Ecto neural progenitor cell (in vitro differentiated cells): ENCODE measurements at places on chromosomes 2 and 18.

DNA sequence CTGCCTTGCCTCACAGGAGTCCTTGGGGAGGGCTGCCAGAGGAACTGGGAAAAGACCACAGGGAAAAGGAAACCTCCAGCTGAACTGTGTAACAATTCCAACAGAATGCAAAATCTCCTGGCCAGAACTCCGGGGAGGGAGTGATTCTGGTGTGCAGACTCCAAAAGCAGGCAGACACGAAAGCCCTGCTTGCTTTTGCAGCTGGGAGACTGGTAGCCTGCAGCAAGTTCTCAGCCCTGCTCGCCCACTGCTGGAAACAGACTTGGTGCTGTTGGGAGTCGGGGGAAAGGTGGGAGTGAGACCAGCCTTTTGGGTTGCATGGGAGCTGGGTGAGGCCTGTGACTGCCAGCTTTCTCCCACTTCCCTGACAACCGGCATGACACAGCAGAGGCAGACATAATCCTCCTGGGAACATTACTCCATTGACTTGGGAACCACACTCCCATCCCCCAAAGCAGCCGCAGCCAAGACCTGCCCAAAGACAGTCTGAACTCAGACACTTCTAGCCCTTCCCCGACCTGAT lies 26.0 kb upstream of the NMI start:
- DNase-seq: peak; percentile 64

DNA sequence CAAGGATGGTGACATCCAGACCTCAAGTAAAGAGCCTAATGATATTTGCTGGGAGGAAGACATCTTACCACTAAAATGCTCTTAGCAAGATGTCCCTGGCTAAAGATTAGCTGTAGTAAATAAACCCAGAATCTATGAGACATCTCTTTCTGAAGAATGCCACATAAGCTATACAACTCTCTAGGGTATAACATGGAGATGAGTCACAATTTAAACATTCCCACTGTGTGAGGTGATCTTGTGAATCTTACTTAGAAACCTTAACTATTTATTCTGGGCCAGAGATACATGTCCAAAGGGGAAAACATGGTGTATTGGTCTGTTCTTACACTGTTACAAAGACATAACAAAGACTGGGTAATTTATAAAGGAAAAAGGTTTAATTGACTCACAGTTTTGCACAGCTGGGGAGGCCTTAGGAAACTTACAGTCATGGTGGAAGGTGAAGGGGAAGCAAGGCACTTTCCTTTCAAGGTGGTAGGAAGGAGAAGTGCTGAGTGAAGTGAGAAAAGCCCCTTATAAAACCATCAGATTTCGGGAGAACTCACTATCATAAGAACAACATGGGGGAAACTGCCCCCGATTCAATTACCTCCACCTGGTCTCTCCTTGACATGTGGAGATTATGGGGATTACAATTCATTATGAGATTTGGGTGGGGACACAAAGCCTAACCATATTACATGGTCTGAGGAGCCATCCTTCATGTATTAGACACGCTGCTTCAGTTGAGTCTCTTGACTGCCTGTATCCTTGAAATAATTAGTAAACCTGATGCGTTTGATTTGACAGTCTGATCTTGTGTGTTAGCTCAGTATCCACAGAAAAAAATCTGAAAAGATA lies 17.1 kb downstream of the KRCC1 start:
- DNase-seq: no peak

- DNase-seq: no peak
These were observed 147.6 kb upstream of the ITGA4 start for GRCh38 chr2:181309586-181309985.

GRCh38 chr2:158815658-158816057 lies 20.5 kb downstream of the DAPL1 start:
- DNase-seq: no peak

DNA sequence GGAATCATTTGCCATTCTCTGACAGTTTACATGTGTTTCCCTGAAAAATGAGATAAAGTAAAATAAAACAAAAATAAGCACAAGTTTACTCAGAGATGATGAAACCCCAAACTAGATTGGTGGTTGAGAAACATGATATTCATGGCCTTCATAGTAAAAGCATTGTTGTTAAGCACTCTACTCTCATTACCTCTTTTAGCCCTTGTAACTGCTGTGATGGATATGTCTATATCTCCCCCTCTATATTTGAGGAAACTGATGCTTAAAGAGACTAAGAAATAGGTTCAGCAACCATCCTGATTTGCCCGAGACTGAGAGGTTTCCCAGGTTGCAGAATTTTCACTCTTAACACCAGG lies 33.9 kb upstream of the GALNT3 start:
- DNase-seq: no peak

- DNase-seq: no peak
These were observed 50.4 kb downstream of the PLEKHA3 start for GRCh38 chr2:178530625-178531142.

GRCh38 chr2:195505701-195506100 lies 151.3 kb upstream of the SLC39A10 start:
- DNase-seq: no peak

DNA sequence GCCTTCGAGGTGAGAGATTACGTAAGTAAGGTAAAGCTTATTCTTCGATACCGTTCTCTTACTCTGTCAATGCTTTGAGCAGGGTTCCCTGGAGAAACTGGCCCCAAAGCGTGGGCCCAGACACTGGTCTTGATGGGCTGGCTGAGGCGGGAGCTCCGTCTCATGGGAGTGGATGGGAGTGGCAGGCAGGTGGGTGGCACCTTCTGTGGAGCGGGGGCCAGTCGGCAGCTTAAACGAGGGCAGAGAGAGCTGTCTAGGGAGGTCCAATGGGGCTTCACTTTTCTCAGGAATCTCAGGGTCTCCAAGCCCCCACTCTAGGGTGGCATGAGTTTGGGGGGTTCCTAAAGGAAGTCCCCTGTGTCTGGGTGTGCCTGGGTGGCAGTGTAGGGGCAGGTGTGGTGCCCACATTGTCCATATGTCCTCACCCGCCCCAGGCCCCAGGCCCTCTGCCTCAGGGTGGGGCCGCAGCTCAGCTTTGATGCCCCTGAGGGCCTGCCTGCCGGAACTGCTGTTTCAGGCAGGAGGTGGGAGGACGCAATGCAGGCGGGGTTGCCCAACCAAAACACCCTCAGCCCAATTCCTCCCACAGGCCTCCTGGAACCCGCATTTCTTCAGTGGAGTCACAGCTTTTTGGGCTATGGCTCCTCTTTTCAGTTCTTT lies 32.5 kb upstream of the FOSL2 start:
- DNase-seq: no peak

DNA sequence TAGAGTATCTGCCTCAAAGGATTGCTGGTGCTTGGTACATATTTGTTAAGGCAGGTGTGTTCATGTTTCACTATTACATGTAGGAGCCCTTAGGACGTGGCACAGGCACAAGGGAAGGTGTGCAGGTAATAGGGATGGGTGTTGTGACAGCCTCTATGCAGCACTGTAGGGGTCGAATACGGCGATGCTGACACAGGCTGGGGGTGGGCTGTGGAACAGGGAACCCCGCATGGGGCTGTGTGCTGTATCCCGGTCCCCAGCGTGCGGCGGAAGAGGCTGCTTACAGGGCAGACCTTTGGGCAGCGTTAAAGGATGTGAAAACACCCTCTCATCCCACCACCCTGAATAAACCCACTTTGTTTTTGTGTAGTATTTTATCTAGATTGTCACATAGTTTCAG lies 21.5 kb downstream of the B3GNT2 start:
- no peak for DNase-seq

DNA sequence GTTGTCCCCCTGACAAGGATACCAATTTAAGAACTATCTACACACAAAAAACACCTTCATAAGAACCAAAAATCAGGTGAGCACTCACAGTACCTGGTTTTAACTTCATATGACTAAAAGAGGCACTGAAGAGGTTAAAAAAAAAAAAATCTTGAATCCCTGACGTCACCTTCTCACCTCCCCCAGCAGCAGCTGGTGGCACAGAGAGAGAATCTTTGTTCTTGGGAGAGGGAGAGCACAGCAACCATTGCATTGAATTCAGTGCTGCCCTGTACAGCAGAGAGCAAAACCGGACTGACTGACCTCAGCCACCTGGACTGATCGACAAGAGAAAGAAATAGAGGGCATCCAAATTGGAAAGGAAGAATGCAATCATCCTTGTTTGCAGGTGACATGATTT lies 566.0 kb downstream of the TMX3 start:
- no peak for DNase-seq

DNA sequence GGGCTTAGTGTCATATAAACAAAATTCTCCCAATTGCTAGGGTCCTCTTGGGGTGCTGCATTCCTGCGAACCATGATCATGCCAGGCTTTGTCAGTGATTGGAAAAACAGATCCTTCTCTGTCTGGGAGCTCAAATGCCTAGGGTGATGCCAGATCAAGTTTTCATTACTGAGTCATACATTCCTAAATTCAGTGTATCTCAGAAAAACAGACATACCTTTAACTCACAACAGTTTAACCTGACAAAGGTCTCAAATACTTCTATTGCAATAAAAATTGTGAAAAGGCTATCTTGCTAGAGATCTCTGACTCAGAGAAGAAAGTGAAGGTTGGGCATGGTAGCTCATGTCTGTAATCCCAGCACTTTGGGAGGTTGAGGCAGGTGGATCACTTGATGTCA lies 86.9 kb downstream of the SH3YL1 start:
- no peak for DNase-seq

DNA sequence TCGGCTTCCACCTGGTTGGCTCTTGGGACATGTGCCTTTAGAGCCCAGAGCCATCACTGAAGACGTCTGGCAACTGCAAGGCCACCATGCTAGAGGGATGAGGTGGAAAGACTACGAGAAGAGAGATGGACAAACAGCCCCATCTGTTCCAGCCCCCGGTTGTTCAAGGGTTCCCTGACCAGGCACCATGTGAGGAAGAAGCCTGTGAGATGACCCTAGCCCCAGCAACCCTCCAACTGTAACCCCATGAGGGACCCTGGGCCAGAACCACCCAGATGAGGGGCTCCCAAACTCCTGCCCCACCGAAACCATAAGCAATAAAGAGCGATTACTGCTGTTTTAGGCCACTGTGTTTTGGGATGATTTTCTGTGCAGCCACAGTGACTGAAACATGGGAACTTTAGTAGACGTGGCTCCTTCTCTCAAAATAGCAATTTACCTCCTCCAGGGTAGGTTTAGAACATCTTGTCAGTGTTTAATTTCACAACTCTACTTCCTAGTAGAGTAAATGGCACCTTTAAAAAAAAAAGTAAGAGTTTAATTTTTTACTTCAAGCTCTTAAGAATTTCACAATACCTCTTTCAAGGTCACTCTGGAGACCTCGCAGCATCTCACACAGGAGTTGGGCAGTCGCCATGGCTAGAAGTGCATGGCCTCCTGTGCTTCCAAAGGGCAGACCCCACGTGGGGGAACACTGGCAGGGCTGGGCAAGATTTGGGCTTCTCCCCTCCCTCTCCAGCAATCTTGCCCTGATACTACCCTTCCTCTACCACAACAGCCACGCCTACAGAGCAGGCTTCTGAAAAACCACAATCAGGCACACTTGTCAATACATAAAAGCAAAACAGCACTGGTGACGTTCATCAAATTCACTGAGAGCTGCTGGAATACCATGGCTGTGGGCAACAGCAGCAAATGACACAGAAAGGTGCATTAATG lies 48.8 kb downstream of the TMEM163 start:
- DNase-seq: no peak

DNA sequence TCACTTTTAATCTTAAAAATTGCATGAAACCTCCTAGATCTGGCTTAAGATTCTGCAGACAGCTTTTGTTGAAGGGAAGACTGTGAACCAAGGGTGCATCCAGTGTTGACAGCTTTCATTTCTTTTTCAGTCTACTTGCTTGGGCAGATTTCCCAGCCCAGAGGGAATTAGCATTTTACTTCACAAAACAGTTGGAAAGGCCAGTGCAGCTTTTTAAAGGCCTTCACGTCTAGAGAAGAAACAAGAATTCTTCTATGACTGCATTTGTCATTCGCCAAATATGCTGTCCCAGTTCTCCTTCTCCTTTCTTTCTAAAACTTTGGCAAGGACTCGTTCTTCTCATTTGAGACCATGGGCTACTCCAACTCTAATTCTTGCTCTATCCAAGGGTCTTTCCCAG lies 17.4 kb downstream of the NTSR2 start:
- DNase-seq: no peak

DNA sequence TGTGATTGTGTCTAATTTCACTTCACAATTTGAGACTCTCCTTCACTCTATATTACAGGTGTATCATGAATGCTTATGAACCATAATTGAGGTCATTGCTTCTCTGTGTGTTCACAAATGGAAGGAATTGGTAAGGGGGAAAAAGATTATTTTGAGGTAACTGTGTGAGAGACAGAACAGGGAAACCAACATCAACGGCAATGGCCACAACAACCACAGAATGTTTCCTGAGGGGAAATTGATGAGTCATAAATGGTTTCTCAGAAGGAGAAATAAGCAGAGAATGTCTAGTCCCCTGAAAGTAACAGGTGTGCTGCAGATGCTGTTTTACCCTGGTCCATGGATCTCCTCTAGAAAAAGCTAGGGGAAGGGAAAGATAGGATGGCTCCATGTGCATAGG lies 361.2 kb upstream of the GALNT5 start:
- no peak for DNase-seq

- DNase-seq: no peak
These were observed 44.6 kb downstream of the APOB start for GRCh38 chr2:20998972-20999905.

- DNase-seq: no peak
These were observed 827.5 kb upstream of the CHAC2 start for GRCh38 chr2:52940101-52940500.

GRCh38 chr2:197869501-197870111 lies 65.2 kb downstream of the PLCL1 start:
- DNase-seq: no peak

DNA sequence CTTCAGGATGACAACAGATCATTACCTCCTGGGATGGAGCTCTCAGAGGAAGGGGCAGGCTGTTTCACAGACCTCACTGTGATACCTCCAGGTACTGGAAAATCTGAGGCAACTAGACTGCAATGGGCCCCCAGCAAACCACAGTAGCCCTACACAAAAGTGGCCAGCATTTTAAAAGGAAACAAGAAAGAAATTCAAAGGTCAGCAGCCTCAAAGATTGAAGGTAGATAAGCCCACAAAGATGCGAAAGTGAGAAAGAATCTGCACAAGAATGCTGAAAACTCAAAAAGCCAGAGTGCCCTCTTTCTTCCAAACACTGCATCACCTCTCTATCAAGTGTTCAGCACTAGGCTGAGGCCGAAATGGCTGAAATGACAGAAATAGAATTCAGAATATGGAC lies 499.5 kb upstream of the CHAC2 start:
- DNase-seq: no peak
